HFF-Myc (cell line): ENCODE measurements at places on chromosomes 5 and 9.

GRCh38 chr5:139600336-139600949 lies 39.3 kb downstream of the UBE2D2 start:
- no peak for DNase-seq

DNA sequence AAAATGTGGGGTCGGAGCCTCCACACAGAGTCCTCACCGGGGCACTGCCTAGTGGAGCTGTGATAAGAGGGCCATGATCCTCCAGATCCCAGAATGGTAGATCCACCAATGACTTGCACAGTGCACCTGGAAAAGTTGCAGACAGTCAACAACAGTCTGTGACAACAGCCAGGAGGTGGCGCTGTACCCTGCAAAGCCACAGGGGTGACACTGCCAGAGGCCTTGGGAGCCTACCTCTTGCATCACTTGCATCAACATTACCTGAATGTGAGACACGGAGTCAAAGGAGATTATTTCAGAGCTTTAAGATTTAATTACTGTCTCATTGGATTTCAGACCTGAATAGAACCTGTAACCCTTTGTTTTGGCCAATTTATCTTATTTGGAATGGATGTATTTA lies 614.1 kb upstream of the CDH9 start:
- DNase-seq = no peak

- no peak for DNase-seq
These were observed 18.9 kb upstream of the TMEM250 start for GRCh38 chr9:136137321-136138265.

DNA sequence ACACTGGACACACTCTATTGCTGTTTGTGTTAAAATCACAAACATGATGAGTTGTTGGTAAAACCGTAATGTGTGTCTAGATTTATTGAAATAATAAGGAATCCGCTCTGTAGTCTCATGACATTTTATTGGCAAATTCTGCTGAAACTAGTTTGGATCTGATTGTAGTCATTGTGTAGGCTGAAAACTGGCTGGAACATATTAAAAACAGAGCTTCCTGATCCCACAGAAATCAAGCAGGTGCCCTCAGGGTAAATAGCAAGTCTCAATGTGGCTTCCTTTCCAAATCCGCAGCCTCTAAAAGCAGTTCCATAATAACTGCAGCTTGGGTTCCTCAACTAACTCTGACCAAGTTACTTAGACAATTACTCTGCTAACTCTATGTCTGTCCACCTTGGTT lies 427.5 kb upstream of the KIF2A start:
- no peak for DNase-seq

- no peak for DNase-seq
These were observed 30.9 kb downstream of the GLT6D1 start for GRCh38 chr9:135608294-135608998.

GRCh38 chr5:109992264-109992915 lies 302.7 kb downstream of the MAN2A1 start:
- no peak for DNase-seq

- DNase-seq = no peak
These were observed 553.5 kb downstream of the CSNK1G3 start for GRCh38 chr5:124065508-124065907.

DNA sequence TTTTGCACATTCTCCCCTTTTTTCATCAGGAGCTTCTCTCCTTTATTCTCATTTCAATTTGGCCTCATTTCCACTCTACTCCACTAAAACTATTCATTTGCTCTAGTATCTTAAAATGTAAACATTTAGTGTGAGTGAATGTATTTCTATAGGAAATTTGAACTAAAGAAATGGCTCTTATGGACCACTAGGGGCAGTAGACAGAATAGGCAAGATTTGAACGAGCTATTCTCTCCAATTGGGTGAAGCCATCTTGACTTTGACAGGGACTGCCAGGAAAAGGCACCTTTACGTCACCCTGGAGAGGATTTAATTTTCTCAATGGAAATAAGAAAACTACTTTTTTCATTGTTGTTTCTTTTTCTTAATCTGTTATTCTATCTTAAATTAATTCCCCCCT lies 666.3 kb downstream of the DNAH5 start:
- no peak for DNase-seq

DNA sequence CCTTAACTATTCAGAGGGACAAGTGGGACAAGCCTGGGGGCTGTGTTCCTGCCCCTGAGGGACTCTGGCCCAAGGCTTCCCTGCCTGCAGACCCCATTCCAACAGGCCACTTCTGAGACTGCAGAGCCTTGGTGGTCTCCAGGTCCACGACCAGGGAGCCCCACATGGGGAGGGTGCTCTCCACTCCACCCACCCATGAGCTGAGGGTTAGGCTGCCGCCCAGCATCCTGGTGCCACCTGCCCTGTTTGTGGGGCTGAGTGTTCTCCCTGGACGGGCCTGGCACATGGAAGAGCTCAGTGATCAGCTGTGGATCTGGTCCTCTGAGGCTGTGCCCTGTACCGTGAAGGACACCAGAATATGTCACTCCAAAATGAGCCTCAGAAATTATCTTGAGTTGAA lies 2.5 kb upstream of the ABO start:
- no peak for DNase-seq

GRCh38 chr9:112572416-112572815 lies 85.8 kb downstream of the KIAA1958 start:
- DNase-seq = no peak

GRCh38 chr5:139167952-139168720 lies 30.0 kb downstream of the SIL1 start:
- DNase-seq = no peak

DNA sequence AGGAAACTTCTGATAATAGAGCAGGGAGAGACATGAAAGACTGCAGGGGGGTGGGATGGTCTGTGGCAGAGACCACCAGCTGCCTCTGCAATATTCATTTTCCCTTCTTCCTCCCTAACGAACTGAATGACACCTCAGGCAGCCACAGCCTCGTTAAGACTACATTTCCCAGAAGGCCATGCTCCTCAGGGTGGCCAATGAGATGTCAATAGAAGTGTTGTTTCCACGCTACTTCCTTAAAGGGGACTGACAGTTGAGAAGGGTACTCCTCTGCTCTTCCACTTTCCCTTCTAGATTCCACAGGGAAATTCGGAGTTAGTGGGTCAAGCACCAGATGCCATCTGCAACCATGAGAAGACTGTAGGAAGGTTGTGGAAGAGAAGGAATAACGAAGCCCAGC lies 52.0 kb upstream of the DAPK1 start:
- DNase-seq = no peak

DNA sequence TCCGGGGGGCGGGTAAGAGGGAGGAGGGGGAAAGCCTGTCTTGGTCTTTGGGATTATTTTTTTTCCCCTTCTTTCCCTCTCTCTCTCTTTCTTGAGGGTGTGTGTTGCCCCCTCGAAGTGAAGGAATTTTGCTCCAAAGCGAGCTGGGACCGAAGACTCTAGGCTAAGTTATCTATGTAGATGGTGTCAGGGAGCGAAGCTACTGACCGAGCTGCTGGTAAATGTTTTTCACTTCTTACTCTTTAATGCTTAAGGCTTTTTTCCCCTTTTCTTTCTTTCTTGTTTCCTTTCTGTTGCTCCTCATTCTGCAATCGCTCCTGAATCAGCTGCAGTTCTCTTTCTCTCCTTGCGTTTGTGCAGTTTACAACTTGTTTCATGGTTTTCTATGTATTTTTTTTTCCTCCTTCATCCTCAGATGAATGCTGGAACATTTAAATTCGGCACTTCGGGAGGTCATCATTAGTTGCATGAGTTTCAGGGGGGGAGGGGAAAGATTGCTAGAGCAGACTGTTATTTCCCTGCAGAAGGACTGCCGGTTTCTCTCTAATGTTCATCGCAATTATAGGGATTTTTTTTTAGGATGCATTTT lies 1312.0 kb upstream of the WWC1 start:
- no peak for DNase-seq

GRCh38 chr9:84919440-84919839 lies 249.9 kb downstream of the NTRK2 start:
- DNase-seq = no peak

DNA sequence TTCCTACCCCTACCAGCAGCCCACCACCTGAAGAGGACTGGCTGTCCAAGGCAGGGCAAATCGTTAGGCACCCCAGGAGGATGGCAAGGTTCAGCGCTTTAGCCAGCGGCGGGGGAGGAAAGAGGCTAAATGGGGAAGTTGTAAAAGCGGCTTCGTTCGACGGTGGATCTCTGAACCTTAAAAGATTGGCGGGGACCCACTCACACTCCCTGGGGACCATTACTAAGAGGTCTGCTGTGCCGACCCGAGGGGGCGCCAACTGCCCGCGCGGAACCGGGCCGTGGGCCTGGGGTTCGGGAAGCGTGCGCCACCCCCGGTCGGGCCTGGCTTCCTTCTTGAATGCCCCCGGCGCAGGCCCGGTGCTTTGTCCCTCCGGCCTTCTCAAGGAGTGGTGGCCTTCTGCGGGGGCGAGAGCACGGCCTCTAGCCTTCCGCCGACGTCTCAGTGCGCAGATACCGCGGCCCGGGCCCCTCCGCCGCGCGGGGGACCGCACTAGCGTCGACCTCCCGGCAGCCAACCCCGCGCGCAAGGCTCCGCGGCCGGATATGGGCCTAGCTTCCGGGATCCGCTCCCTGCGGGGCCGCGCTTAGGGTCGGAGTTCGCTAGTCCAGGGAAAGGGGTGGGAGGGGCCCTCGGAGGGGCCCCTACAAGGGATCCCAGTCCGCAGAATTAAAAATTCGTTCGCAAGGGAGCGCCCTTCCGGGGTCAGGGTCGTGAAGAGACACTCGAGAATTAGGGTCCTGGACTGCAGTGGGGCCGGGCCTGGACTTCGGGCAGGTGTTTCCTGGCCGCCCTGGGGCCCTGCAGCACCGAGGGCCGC lies 10.5 kb downstream of the NR2F1-AS1 start:
- DNase-seq = no peak

DNA sequence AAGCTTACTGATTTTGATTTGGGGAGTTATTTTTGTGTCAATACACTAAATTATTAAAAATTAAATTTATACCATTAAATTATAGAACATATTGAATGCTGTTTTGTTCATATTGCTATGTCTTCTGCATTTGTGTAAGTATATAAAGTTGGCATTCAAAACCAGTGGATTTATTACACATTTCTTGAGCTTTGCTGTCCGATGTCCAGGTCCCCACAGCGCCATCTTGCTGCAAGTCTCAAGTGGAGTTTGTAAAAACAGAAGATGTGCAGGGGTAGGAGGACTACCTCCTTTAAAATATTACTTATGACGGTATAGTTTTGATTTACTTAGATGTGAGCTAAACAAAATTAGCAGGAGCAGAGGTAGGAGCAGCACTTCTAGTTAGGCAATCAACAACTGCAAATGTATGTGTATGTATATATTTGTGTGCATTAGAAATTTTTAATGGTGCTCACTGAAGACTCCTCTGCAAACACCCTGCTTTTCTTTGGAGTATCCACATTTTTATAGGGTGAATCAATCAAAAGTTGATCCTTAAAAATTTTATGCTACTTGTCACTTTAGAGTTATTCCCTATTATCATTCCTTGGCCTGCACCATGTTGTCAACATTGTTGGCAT lies 37.4 kb downstream of the CPEB4 start:
- DNase-seq = no peak

DNA sequence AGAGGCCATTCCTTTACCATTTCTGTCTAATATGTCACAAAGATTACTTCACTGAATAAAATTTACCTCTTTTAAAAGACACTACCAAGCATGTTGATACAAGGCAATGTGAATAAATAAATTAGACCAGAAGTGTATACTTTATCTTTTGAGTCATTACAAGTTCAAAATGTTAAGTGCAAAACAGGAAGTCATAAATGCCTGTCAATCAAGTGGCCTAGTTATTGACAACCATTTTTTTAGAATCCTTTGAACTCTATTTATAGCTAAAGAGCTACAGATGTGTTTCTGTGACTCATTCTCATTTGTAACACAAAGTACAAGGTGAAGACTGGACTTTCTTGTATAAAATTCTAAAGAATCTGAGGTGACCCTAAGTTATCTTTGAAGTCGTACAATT lies 602.7 kb upstream of the SEMA6A start:
- no peak for DNase-seq

DNA sequence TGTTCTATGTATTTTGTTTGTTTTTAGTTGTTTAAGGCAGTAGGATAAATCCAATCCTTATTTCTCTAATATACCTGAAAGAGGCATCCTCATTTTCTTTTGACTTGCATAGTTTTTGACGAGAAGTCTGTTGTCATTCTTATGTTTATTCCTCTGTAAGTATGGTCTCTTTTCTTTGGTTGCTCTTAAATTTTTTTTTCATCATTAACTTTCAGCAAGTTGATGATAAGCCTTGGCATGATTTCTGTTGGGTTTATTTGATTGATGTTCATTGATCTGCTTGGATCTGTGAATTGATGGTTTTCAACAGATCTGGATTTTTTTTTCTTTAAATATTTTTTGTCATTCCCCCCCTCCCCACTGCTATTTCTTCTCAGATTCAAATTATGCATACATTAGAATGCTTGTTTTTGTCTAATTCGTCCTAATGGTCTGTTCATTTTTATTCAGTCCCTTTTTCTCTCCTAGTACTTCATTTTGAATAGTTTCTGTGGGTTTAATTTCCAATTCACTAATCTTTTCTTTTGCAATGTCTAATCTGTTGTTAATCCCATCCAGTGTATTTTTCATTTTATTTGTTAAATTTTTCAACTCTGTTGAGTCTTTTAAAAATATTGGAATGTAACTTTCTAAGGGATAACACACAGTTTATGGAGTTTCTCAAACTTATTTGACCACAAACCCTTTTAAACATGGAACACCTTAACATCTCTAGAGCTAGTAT lies 495.9 kb downstream of the CSNK1G3 start:
- no peak for DNase-seq

GRCh38 chr9:110578575-110579033 lies 937 bp downstream of the SVEP1 start:
- DNase-seq = no peak

- no peak for DNase-seq
These were observed 35.5 kb upstream of the CDKN2B start for GRCh38 chr9:22044583-22044982.

GRCh38 chr5:179060116-179061008 lies at the start of gene ZNF354C:
ZNF354C (plus strand) TSS chr5:179060373; CDS start chr5:179062069, 1,696 bp downstream.
- DNase-seq = peak; percentile 63

DNA sequence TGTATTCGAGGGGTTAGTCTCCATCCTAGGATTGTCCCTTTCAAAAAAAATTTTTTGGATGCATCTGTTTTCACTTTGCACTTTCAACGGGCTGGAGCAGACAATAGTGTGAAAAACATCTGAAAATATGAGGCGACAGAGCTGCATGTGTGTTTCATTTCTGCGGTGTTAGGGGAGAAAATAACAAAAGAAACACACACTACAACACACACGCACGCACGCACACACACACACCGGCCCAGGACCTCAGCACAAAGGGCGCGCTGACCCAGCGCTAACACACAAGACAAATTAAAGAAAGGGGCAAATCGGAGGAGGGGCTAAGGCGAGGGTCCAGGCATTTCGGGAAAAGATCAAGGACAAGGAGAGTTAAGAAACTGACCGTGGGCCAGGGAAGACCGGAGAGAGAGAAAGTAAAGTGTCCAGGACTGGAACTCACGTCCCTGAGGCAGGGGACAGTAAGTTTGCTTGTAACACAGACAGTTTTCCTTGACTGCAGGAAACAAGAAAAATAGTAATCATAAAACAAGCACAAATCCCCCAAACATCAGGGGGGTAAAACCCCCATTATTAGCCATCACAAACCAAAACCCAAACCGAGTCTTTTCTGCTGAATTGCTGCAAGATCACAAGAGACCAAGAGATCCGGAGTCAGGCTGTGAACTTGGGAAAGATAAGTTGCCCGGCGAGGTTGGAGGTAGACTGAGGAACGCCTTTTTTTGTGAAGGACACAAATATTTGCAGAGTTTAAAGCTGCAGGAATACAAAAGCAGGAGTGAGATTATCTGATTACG lies 302.1 kb downstream of the PARP8 start:
- no peak for DNase-seq
